ENCODE measurements at places on chromosomes 1 and 21. TPM values are rescaled to one million over a fixed set of nuclear protein-coding genes. Genes with fewer than 3 reads are reported as not detected.

The FCGR2B gene
- 99.4 TPM for total RNA-seq

The MSH4 gene
- total RNA-seq: 0.15 TPM

The TMEM200B gene
- total RNA-seq: not detected

The RHOU gene
- 0.08 TPM for total RNA-seq

The NBPF4 gene
- not detected for total RNA-seq

The DOCK7 gene
- 29.5 TPM for total RNA-seq

The SYDE2 gene
- 3.8 TPM for total RNA-seq

The PRDM16 gene
- 0.27 TPM for total RNA-seq

The SLC44A5 gene
- not detected for total RNA-seq

The TMCC2 gene
- total RNA-seq: 2.4 TPM

The FCER1G gene
- total RNA-seq: 1.2 TPM

The ATP1A4 gene
- total RNA-seq: 0.62 TPM

The PLK3 gene
- 20.9 TPM for total RNA-seq

The CLDN14 gene
- total RNA-seq: 11.2 TPM

The TCHH gene
- not detected for total RNA-seq

The RPTN gene
- total RNA-seq: not detected

The SYT2 gene
- not detected for total RNA-seq

The PLA2G2D gene
- 0.27 TPM for total RNA-seq

The WLS gene
- 0.36 TPM for total RNA-seq

The SLC9C2 gene
- not detected for total RNA-seq

The RIMKLA gene
- total RNA-seq: 0.19 TPM

The LORICRIN gene
- not detected for total RNA-seq

The DYRK1A gene
- 53.4 TPM for total RNA-seq

The TRIM67 gene
- not detected for total RNA-seq

The GPR25 gene
- not detected for total RNA-seq

The KIRREL1 gene
- 0.15 TPM for total RNA-seq

The PALMD gene
- total RNA-seq: not detected

The SLAMF9 gene
- total RNA-seq: not detected

The GUCA2B gene
- total RNA-seq: not detected

The SPATA46 gene
- not detected for total RNA-seq

The TEX38 gene
- total RNA-seq: not detected

The FAAH gene
- total RNA-seq: 0.72 TPM

The FMOD gene
- total RNA-seq: 0.26 TPM

The NIBAN1 gene
- 66.4 TPM for total RNA-seq

The ERG gene
- total RNA-seq: not detected

The IPO9 gene
- 47.9 TPM for total RNA-seq

All from GM12878 (cell line).